ENCODE measurements at places on chromosomes 5 and 9. TPM values are rescaled to one million over a fixed set of nuclear protein-coding genes. Genes with fewer than 3 reads are reported as not detected.

The SLC36A1 gene
- total RNA-seq: 7.9 TPM

The SAXO1 gene
- not detected for total RNA-seq

GRCh38 chr9:121450241-121450640 is 49.4 kb downstream of the GGTA1 start:
- no peak for DNase-seq

DNA sequence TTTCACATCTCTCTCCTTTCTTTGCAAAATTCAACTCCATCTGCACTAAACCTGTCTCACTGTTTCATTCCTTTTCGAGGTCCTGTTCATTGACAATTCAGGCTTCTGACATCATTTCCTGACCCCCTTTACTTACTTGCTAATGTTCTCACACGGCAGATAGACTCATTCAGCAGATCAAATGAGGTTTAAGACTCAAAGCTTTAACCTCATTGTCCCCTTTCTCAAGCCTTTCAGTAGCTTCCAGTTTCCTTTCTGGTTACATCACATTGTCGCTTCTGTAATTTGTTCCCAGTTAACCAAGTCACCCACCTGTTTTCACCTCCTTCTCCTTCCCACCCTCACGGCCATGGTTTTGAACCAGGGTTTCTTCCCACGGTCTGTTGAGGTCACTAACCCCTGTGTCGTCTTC is 143.4 kb upstream of the OTULINL start:
- no peak for DNase-seq

GRCh38 chr9:93431539-93432105 is 19.9 kb upstream of the FAM120A start:
- DNase-seq: no peak

- no peak for DNase-seq
These were observed 54.1 kb upstream of the ELL2 start for GRCh38 chr5:96015709-96016108.

GRCh38 chr9:227860-228259 is 13.2 kb downstream of the DOCK8 start:
- DNase-seq: no peak

DNA sequence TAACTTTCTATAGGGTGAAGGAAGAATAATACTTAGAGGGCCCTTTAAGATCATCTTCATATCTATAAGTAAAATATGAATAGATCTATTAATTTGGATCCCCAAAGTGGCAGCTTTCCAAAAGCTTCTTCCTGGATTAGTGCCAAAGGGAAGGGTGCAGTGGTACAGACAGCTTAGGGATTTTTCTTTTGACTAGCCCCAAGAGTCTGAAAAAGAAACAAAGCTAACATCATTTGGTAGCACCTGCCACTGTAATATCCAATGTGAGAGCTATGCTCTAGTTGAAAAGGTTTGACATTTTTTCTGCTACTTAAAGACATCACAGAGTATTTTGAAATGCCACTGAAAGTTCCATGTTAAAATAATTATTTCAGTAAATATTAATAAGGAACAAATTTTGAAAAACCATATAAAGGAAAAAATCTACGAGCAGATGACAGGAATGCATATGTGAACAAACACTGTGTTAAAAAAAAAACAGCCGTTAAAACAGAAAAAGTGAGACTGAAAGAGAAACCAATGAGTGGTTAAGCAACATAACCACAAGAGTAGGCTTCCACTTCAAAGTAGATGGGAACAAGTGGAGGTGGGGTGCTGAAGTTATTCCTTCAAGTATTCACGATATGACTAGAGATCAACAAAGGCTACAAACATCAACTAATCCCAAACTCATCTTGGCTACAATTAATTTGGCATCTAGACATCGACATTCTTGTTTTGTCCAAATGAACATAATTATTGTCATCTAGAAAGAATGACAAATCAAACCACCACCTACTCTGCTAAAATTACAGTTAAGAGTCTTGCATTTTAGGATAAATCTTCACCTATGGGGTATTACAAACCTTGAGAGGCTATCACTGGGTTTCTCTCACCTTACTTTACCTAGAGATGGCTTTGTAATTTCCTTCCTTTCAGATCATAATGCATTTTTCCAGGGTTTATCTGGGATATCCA is 137.5 kb downstream of the CPLANE1 start:
- peak; percentile 43 for DNase-seq
